ENCODE measurements at places on chromosomes 6 and 20.

GRCh38 chr6:113137426-113137825 lies 719.7 kb upstream of the MARCKS start:
- no peak for DNase-seq

- DNase-seq: no peak
Observed at GRCh38 chr6:36616893-36617521, 22.8 kb downstream of the SRSF3 start.

- DNase-seq: no peak
Observed at GRCh38 chr6:32589596-32590449, at the start of gene HLA-DRB1. Gene HLA-DRB1, minus strand, starts transcription at chr6:32589848. Its CDS starts 106 bp downstream, at chr6:32589742.

GRCh38 chr20:22453244-22454080 lies 130.9 kb downstream of the FOXA2 start:
- no peak for DNase-seq

DNA sequence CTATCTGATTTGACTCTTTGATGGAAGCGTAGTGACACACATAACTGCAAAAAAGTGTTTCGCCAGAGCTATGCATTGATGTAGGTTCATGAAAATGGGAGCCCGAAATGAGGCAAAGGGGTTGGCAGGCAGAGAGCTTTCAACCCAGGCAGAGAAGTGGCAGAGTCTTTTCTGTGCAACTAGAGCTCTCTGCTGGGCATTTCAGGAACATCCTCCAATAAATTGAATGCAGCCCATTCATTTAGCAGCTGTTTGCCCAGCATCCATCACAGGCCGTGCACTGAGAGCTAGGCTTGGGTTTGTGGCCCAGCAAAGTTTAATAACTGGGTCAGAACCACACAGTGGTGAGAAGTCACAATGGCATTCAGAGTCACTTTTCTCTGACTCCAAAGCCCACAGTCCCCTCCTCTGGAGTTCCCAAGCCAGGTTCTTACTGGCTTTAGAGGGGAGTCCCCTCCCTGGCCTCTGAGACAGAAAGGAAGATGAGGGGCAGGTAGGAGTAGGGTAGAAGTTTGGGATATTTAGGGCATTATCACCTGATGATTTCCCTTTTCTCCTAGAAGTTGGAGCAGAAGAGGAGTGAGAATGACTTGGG lies 31.8 kb upstream of the ELMO2 start:
- DNase-seq: peak; percentile 20

- DNase-seq: no peak
Observed at GRCh38 chr6:169886631-169887227, 135.3 kb downstream of the ERMARD start.

DNA sequence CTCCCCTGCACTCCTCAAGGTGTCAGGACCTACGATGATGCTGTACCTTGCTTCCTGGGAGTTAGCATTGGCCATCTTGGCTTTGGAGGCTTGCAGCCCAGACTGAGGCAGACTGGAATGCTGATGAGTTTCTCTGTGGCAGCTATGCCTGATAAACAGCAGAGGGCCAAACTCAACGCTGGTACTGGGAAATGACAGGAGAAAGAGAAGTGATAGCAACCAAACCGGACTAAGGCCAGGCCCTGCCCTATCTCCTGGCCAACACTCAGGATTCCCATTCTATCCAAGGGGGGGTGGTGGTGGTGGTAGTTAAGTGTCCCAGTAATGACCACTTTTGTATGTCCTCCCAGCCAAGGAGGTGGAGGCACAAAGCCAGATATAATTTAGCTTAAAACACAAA lies 90.0 kb upstream of the DTNBP1 start:
- DNase-seq: no peak

GRCh38 chr6:108748959-108749358 lies 99.3 kb upstream of the ARMC2 start:
- no peak for DNase-seq

- no peak for DNase-seq
Observed at GRCh38 chr6:84161190-84161589, 66.3 kb downstream of the CEP162 start.

DNA sequence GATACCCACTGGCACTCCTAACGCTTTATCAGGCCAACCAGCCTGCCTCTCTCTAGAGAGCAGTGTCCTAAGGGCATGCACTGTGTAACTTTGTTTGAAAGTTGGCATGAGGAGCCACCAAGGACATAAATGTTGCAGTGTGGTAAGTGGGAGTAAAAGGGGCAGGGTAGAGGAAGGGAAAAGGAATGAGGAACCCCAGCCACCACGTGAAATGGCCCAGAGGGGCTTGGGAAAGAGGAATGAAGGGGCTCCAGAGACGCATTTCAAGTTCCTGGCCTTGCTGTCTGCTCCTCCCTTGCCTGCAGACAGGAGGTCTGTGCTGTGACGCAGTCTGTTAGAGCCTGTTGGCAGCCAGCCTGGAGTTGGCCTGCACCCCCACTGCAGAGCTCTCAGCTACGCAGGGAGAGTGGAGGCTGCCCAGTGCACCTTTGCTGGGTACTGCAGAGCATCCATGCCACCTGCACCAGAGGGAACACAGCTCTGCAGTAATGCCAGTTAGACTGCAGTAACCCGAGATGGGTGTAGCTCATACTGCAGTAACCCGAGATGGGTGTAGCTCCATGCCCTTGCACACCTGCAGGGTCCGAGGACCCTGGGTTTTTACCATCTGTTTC lies 86.8 kb upstream of the SNAP25 start:
- peak; percentile 2 for DNase-seq
